Hematopoietic multipotent progenitor cell treated with erythropoietin and hydrocortisone succinate and interleukin-3 and kit ligand, for 4 days (in vitro differentiated cells): ENCODE measurements at places on chromosomes 6 and 20.
A peak's percentile ranks its signal among the peaks of the same experiment; 100 is the strongest.

- no peak for DNase-seq
Observed at GRCh38 chr20:62186887-62187866, 4.3 kb downstream of the MTG2 start.

DNA sequence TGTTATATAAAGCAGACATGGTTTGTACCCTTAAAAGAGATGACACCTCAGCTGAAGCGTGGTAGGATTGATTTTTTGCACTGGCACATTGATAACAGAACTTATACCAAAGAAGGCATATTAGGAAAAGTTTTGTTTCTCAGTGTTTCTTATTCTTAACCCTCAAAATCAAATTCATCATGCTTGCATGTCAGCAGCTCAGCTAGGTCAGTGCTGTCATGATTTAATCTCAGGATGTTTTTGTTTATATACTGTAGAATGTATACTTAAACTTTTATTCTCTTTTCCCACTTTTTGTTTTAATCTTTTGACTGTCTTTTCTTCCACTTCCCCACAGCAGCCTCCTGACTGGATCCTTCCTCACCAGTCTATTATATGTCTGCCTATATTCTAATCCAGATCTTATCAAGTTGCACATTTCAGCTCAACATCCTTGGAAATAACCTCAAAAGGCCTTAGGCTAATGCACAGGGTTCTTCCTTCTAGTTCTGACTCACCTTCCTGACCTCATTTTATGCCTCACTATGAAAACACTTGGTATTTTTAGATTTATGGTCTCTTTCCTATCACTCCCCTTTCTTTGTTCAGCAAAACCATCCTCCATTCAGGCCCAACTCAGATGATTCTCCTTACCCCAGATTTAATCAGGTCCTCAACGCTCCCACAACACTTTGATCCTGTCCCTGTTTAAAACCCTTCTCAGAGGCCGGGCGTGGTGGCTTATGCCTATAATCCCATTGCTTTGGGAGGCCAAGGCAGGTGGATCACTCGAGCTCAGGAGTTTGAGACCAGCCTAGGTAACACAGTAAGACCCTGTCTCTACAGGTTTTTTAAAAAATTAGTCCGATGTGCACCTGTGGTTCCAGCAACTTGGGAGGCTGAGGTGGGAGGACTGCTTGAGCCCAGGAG, 7.2 kb downstream of the HEBP2 start:
- DNase-seq, result no peak

GRCh38 chr6:131683479-131683878, 17.7 kb downstream of the OR2A4 start:
- DNase-seq, result no peak

- DNase-seq, result no peak
Observed at GRCh38 chr6:5159162-5159561, 74.0 kb downstream of the PPP1R3G start.

GRCh38 chr20:56001106-56001785, 4.1 kb downstream of the CBLN4 start:
- no peak for DNase-seq

GRCh38 chr6:167750956-167751358, 75.8 kb upstream of the AFDN start:
- no peak for DNase-seq

DNA sequence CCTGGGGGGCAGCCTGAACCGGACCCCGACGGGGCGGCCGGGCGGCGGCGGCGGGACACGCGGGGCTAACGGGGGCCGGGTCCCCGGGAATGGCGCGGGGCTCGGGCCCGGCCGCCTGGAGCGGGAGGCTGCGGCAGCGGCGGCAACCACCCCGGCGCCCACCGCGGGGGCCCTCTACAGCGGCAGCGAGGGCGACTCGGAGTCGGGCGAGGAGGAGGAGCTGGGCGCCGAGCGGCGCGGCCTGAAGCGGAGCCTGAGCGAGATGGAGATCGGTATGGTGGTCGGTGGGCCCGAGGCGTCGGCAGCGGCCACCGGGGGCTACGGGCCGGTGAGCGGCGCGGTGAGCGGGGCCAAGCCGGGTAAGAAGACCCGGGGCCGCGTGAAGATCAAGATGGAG, 636 bp downstream of the SRF start:
- DNase-seq, result peak; percentile 48

- no peak for DNase-seq
Observed at GRCh38 chr20:4465855-4466545, 255.7 kb upstream of the PRND start.

GRCh38 chr20:25019381-25020155, 27.0 kb upstream of the APMAP start:
- no peak for DNase-seq

- DNase-seq, result no peak
Observed at GRCh38 chr6:53951383-53951782, 156.6 kb downstream of the LRRC1 start.

- DNase-seq, result no peak
Observed at GRCh38 chr20:30594112-30594511, 663.4 kb upstream of the DEFB115 start.
